MG63 (cell line): ENCODE measurements at places on chromosomes 2 and 18. TPM values are rescaled to one million over a fixed set of nuclear protein-coding genes. Genes with fewer than 3 reads are reported as not detected.
A peak's percentile ranks its signal among the peaks of the same experiment; 100 is the strongest.

Gene TRIM54
- total RNA-seq: 2.1 TPM in 1 of 2 replicates, not detected in the other

Gene ZNF24
- total RNA-seq: 13.1 and 15.2 TPM in 2 replicates

Gene INHBB
- total RNA-seq: 1.8 and 3.9 TPM in 2 replicates

Gene TSPYL6
- not detected in 2 replicates for total RNA-seq

Gene HOXD3
- 0.32 and 1.5 TPM in 2 replicates for total RNA-seq

DNA sequence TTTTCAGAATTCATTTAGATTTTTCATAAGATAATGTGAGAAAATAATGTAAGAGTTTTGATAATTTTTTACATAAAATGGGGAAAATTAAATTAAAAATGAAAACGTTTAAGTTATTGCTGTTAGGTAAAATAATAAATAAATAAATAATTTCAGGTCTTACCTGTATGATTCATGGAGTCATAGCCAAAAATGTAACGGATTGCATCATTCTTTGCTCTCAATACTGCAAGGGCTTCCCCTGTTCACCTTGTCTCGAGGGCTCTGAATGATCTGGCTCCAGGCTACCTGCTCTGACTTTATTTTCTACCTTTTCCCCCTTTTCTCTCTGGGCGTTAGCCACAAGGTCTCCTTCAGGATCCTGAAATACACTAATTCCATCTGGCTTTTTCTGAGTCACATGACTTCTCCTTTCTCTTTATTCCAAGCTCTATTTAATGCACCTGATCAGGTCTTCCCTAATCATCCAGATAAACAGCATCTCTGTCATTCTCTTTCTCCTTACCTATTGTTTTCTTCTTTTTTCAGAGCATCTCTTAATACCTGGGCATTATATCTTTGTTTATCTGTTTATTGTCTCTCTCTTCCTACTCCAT, 30.0 kb upstream of the CFAP36 start:
- DNase-seq: no peak

DNA sequence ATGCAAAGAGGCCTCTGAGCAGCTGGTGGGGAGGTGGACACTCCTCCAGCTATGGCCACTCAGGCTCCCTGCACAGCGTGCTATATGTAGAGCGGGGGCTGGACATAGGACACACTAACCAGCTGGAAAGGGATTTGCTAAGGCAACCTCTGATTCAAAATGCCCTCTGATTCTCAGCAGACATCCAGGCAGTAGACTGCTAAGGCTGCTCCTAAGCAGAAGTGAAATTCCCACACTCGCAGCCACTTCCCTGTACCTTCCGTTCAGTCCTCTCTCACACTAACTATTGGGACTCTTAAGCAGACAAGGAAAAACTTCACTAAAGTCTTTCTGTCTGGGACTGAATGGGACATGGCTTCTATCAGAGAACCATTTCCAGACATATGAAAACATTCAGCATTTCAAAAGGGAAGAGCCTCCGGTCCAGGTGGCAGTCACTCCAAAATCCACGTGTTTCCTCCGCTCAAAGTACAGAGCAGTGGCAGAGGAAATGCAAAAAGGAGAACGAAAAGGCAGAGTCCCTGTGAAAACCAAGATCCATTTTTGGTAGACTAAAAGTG, 265.8 kb downstream of the TTC32 start:
- DNase-seq: no peak

DNA sequence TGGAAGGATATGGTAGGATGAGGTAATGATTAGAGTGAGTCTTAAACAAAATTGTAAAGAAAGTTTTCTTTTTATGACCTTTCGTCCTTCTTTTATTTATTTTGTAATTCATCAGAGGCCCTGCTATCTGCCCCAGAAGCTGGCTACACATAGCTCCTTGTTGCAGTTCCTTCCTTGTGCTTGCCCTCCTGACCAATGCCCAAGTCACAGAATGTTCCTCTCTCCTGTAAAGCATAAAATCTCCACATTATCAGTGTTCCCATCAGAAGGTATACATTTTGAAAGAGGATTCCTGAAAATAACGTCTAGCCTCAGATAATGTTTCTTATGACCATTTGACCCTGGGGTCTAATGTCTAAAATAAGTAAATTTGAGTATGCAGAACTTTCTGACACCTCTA, 78.3 kb downstream of the RND3 start:
- DNase-seq: no peak

DNA sequence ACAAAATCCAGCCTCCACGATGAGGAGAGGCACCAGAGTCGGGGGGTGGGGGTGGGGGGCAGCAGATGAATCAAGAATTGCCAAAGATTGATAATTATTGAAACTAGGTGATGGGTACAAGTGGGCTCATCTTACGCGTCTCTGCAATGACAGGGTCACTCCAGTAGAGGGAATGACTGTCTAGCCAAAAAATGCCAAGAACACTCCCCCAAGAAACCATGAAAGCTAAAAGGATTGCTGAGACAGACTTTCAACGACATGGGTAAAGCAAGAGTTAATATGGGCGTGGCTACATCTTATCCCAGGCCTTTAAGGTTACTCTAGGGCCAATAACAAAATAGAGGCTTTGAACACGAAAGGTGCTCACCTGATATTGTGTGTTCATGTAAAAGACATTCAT, 86.5 kb downstream of the STK39 start:
- no peak for DNase-seq

DNA sequence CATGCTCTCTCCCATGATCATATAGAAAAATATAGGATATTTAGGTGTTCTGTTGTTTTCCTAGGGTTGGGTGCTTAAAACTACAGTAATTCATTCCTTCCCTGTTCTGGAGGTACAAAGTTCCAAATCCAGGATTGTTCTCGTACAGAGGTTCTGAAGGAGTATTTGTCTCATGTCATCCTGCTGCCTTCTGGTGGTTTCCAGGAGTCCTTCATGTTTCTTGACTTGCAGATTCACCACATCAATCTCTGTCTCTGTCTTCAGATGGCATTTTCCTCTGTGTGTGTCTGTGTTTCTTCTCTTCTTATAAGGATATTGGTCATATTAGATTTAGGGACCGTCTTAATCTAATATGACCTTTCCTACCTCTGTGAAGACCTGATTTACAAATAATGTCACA, 397.9 kb downstream of the NYAP2 start:
- no peak for DNase-seq

GRCh38 chr2:151238527-151239487, 22.9 kb downstream of the RBM43 start:
- peak; percentile 49 for DNase-seq

DNA sequence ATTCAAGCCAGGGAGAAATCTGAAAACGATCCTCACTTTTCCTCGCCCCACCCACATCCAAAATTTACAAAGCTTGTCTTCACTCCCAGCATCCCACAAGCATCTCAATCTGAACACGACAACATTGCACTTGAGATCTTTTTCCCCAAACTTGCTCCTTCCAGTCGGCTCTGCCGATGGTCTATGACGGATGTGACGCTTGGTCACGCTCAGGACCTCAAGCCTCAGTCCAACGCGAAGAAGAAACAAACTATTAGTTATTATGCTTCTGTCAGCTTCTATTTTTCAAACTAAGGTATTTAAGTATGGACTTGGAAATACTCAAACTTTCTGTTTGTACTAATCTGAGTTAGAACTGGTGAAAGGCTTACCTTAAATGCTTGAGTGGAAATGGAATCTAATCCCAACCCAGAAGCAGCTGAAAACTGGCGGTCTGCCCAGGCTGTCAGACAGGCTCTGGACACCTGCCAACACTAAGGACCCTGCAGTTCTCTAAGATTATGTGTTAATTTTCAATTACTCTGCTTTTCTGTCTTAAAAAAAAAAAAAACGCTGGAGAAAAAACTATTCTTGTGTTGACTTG, 132.1 kb upstream of the DNMT3A start:
- DNase-seq: no peak

GRCh38 chr2:177393203-177393755, 706 bp downstream of the AGPS start:
- no peak for DNase-seq

DNA sequence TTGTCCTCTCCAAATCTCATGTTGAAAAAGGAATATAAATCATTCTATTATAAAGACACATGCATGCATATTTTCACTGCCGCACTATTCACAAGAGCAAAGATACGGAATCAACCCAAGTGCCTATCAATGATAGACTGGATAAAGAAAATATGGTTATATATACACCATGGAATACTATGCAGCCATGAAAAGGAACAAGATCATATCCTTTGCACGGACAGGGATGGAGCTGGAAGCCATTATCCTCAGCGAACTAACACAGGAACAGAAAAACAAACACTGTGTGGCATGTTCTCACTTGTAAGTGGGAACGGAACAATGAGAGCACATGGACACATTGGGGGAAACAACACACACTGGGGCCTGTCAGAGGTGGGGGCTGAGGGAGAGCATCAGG, 28.1 kb upstream of the PARD3B start:
- no peak for DNase-seq

DNA sequence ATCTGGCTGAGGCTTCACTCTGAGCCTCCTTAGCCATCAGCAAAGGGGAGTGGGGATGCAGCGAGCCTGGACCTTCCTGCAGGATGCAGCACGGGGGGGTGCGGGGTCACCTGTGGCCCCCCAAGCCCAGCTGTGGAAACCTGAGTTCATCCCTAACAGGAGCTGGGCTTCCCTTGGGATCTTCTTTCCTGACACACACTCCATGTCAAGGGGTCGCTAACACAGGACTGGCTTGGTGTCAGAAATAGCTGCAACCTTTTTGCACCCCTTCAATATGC, 174.7 kb downstream of the RTP5 start:
- no peak for DNase-seq

DNA sequence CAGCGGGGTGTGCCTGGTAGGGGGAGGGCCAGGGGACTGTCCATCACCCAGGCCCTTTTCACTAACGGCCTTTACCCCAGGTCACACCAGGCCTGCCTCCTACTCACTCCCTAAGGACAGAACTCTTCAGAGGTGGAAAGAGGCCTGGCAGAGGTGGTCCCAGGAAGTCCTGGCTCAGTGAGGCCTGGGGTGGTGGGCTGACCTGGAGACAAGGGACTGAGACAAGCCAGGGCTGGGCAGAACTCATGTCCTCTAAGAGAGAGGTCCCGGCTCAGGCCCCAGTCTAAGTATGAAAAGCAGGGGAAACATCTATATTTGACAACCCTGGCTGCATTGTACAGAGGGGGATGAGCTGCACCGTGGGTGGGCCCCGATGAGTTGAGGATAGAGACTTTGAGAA, 65.9 kb upstream of the TEX51 start:
- DNase-seq: no peak

DNA sequence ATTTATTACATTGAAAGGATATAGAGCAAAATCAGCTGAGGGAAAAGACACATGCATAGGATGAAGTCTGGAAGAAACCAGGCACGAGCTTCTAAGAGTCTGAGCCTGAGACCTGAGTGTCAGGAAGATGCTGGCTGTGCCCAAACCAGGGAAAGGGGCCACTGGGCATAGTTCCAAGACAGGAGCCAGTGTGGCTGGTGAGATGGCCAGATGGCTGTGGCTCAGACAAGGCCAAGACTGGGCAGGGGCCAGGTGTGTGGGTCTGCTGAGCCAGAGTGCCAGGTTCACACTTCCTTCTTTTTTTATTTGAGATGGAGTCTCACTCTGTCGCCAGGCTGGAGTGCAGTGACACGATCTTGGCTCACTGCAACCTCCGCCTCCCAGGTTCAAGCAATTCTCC, 95.5 kb upstream of the ATG16L1 start:
- no peak for DNase-seq

- DNase-seq: no peak
Measured at GRCh38 chr2:45166229-45166890, 157.1 kb upstream of the SIX2 start.

- DNase-seq: no peak
Measured at GRCh38 chr18:28650860-28651259, 473.9 kb upstream of the CDH2 start.
